ENCODE measurements at places on chromosomes 1 and 21.
A peak's percentile ranks its signal among the peaks of the same experiment; 100 is the strongest.

DNA sequence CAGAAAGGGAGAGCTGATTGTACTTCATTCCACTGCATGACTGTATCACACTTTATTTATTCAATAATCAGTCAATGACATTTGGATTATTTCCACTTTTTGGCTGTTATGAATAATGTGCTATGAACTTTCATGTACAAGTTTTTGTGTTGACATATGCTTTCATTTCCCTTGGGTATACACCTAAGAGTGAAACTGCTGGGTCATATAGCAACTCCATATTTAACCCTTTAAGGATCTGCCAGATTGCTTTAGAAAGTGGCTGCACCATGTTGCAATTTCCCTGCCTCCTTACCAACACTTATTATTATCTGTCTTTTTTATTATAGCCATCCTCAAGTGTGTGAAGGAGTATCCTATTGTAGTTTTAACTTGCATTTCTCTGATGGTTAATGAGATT, 108.8 kb upstream of the KCNK1 start:
- DNase-seq, result no peak

DNA sequence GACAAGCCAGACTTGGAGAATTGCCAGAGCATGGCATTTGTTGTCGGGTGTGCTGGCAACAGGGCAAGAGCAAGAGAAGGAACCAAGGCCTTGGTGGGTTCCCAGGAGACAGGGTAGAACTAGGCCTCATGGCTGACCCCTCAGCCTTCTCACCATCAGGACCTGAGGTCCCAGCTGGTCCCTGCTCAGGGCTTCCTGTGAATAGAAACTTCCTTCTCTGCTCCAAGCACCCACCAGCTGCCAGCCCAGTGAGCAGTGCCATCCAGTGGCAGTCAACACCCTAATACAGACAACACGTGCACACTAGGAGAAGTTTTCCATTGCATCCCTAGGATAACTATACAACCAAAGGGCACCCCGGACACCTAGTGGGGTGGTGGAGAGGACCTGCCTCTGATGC, 22.8 kb downstream of the S100A6 start:
- DNase-seq, result no peak

GRCh38 chr21:33020558-33021100, 5.1 kb upstream of the OLIG2 start:
- DNase-seq, result no peak

DNA sequence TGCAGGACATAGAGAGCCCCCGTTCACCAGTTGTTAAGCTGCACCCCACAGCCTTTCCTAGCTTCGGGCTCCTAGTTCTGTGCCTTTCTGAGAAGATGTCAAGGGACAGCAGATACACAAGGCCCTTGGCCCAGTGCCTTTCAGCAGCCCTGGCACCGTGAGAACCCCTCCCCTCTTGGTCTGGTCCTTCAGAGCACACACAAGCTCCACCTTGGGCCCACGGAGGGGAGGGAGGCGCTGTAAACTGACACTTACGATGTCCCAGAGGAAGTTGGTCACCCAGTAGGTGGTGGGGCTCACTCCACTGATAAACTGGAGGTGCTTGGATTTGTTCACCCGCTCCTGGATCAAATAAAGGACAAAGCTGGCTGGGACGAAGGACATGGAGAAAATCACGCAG, 101.6 kb downstream of the ABCA4 start:
- no peak for DNase-seq

DNA sequence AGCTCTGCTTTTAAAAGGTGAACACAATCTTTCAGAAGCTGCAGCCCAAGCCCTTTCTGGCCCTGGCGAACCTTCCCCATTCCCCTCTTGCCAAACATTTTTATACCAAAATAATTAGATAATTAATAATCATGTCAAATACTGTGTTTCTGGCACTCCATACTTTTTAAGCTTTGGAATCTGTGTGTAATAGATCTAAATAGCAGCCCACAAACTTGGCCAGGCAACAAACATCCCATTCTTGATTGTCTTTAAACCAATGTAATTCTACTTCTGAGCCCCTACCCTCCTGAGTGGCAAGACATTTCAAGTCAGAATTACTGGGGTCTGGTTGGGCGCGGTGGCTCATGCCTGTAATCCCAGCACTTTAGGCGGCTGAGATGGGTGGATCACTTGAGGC, 137.7 kb downstream of the NAV1 start:
- no peak for DNase-seq

- no peak for DNase-seq
Measured at GRCh38 chr1:89888480-89889322, 67.9 kb downstream of the LRRC8D start.

- peak; percentile 64 for DNase-seq
Measured at GRCh38 chr1:87335175-87335884, 6.7 kb downstream of the LMO4 start.

- no peak for DNase-seq
Measured at GRCh38 chr1:114564141-114564540, 17.3 kb downstream of the BCAS2 start.

DNA sequence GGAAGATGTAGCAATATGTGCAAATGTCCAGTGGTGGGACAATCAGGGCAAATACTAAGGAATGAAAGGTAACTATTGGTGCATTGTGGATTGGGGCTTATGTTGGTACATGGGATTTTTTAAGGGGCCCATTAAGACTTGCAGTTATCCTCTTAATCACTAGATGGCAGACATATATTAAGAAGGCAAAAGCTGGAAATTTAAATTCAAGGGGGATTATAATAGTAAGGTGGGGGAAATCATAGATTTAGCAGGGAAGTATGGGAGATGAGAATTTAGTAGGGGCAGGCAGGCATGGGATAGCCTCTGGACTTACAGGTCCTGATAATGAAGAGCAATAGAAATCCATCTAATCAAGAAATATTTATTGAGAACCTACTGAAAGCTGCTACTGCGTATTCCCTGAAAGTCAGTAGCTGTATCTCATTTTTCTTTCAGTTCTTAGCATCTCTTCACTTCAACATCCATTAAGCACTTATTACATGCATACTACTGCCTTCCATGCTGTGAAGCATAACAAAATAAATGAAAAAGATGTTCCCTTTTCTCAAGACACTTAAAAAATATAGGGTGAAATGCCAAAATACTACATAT, 251.8 kb downstream of the CRB1 start:
- DNase-seq, result no peak

DNA sequence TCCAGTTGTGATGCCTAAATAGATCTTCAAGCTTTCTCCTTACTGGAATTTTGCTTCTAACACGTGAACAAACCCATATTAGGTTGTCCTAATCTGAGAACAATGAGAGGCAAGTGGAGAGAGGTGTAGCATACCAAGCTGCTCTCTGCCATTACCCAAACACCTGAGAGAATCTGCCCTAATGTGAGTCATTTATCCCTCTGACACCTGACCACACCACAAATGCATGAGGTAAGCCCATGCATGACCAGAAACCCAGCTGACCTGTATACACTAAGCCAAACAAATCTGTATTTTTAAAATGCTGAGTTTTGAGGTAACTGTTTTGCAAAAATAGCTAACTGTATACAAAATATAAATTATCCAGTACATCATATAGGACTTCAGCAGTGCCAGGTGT, 1458.1 kb upstream of the B3GALT2 start:
- no peak for DNase-seq

DNA sequence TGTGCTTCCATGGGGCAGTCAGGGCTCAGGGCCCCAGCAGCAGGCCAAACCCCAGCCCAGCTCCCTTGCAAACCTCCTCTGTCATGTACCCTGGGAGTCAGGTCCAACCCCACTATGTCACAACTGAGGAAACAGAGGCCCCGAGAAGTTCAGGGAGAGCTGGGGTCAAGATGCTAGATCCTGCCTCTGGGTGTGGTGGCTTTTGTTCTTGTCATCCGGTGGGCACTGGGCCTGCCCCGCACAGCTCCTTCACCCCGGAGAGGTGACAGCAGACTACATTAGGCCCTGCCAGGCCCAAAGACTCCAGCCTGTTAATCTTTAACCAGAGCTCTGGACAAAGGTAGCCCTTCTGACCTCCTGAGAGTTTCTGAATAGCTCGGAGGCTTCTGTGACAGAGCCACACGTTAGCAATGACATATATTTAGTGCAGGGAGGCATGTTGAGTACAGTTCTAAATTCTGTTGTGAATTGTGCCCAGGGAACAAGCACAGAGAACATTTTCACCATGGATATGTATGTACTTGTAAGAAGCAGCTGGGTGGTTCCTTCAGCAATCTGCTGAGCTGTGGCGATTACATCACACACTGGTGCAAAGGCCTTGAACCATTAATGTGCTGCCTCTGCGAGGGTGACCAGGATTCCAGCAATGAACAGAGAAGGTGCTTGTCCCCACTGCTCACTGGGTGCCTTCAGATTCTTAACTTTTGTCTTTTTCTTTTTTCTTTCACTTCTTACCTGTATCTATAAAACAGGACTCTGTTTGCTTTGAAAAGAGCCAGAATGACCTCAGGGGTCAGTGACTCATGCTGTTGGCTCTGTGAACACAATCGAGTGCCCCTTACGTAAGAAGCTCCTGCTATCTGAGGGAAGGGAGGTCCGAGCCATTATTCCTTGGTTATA, 102.8 kb downstream of the RHOU start:
- peak; percentile 20 for DNase-seq

DNA sequence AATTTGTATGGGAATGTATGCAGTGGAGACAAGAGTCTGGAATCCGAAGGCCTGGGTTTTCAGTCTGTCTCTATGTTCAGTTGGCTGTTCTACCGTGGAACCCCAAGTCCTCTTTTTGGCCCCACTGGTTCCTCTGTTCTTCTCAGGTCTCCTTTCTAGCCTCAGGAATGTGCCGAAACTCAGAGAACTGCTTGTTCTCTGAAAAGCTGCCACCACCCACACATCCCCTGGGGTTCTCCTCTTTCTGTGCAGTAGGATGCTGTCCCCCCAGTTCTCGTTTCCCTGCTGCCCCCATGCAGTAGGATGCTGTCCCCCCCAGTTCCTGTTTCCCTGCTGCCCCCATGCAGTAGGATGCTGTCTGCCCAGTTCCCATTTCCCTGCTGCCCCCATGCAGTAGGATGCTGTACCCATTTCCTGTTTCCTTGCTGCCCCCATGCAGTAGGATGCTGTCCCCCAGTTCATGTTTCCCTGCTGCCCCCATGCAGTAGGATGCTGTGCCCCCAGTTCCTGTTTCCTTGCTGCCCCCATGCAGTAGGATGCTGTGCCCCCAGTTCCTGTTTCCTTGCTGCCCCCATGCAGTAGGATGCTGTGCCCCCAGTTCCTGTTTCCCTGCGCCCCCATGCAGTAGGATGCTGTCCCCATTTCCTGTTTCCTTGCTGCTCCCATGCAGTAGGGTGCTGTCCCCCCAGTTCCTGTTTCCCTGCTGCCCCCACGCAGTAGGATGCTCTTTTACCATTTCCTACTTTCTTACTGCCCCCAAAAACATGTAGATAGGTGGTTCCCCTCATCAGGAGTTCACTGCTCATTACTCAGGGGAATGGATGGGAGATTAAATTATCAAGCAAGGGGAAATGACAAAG, 35.3 kb downstream of the OPTC start:
- no peak for DNase-seq

DNA sequence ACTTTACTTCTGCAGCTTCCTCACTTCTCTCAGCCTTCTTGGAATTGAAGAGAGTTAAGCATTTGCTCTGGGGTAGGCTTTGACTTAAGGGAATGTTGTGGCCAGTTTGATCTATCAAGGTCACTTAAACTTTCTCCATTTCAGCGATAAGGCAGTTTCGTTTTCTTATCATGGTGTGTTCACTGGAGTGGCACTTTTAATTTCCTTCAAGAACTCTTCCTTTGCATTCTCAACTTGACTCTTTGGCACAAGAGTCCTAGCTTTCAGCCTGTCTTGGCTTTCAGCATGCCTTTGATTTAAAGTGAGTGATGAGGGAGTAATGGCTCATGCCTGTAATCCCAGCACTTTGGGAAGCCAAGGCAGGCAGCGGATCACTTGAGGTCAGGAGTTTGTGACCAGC, 38.7 kb downstream of the HS2ST1 start:
- DNase-seq, result no peak

- no peak for DNase-seq
Measured at GRCh38 chr1:119768778-119769177, at the start of gene HMGCS2. HMGCS2 (minus strand) TSS chr1:119768905; CDS start chr1:119768844, 61 bp downstream.

GRCh38 chr1:225658041-225658440, 5.1 kb upstream of the ENAH start:
- no peak for DNase-seq

- no peak for DNase-seq
Measured at GRCh38 chr1:10671090-10671489, 125.4 kb downstream of the CASZ1 start.

GRCh38 chr1:222909586-222909985, 94.7 kb downstream of the DISP1 start:
- no peak for DNase-seq

DNA sequence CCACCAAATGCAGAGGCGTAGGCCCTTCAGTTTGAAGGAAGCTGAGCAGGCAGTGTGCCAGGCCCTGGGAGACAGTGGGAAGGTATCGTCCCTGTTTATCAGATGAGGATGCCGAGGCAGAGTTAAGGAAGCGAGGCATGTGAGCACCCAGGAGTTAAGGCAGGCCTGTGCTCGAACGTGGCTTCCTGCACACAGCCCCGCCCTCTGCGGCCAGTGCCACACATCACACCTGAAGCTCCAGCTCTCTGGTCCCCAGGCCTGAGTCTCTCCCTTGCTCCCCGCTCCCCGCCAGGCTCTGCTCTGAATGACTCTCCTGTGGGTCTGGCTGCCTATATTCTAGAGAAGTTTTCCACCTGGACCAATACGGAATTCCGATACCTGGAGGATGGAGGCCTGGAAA, 32.1 kb downstream of the EPHX1 start:
- no peak for DNase-seq

DNA sequence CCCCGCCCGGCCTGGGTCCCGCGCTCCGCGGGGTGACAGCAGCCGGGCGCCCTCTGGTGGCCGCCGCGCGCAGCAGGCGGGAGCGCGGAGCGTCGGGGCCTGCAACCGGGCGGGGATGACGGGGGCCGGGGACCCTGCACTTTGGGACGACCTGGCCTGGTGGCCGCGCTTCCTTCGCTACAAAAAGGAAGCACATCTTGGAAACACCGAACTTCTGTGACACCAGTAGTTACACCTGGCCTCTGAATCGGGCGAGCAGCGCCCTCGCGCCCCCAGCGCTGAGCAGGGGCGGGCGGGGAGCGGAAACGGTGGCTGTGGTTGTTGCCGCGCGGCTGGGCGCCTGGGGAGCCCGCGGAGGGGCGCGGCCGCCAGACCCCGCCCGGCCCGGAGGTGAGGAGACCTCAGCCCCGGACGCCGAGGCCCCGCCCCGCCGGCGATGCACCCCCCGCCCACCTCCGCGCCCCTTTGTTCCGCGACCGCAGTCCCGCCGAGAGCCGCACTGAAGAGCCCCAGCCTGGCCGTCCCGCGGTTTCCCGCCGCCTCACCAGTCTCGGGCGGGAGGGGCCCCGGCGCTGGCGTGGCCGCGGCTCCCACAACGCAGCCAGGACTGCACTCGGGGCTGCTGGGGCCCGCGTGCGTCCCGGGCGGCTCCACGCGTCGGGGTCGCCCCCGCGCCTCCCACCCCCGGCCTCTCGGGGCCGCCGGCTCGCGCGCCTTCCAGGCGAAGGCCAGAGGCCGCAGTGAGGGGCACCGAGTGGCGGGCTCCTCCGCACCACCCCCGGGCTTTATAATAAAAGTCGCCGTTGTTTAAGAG, 59.3 kb downstream of the H3-3A start:
- DNase-seq, result peak; percentile 79

GRCh38 chr21:24197132-24197643, 1410.1 kb downstream of the MRPL39 start:
- DNase-seq, result no peak

GRCh38 chr1:23290836-23291565, 53.1 kb downstream of the HNRNPR start:
- DNase-seq, result no peak

Measured in GM18507 (cell line).